ENCODE measurements at places on chromosomes 5 and 9.
A peak's percentile ranks its signal among the peaks of the same experiment; 100 is the strongest.

- DNase-seq, result no peak
Measured at GRCh38 chr5:41770799-41771198, 99.4 kb downstream of the OXCT1 start.

GRCh38 chr9:125522328-125522725 lies 184.7 kb downstream of the MAPKAP1 start:
- no peak for DNase-seq

DNA sequence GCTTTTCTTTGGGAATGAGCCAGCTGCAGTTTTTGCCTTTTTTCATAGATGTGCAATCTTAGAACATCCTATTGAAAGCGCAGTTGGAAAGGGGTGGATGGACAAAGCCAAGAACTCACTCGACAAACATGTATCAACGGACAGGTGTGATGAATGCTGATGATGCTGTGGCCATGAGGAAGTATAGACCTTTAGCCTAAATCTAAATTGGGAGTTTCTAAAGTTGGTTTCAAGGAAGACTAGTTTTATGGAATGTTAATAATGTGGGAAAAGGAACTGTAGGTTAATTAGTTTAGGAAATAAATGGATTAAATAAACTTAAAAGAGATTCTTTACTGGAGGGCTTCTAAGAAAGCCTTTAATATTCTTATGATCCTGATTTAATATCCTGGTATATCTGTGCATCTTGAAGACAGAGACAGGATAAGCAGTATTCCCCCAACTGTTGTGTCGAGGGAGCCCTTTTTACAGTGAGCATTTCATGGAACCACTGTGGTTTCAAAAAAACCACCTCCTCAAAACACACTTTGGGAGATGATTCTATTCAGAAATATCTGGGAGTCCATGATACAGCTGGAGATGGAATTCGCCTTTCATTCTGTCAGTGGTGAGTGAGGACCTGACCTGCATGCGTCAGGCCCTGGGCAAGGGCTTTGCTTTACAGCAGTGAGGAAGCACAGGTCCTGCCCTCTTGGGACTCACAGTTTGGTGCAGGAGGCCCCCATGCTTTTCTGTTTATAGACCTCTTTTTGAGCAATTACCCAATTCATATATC lies 82.6 kb downstream of the AOPEP start:
- DNase-seq, result no peak

- peak; percentile 57 for DNase-seq
Measured at GRCh38 chr5:79236970-79237739, 1.2 kb downstream of the JMY start.

DNA sequence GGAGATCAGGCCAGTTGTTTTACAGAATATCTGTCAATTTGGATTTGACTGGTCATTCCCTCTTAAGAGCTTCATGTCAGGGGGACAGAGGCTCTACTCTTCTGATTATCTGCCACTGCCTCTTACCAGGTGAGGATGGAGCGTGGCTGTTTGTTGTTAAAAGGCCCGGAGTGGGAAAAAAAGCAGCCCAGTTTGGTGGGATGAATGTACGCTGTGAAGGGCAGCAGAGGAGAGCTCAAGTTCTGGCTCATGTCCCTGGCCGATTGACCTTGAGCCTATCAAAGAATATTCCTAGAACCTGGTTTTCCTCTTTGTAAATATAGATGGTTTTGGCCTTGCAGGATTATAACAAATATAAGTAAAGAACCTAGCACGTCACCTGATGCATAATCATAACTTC lies 16.3 kb upstream of the SHB start:
- no peak for DNase-seq

- no peak for DNase-seq
Measured at GRCh38 chr9:76525196-76525595, 66.2 kb downstream of the GCNT1 start.

DNA sequence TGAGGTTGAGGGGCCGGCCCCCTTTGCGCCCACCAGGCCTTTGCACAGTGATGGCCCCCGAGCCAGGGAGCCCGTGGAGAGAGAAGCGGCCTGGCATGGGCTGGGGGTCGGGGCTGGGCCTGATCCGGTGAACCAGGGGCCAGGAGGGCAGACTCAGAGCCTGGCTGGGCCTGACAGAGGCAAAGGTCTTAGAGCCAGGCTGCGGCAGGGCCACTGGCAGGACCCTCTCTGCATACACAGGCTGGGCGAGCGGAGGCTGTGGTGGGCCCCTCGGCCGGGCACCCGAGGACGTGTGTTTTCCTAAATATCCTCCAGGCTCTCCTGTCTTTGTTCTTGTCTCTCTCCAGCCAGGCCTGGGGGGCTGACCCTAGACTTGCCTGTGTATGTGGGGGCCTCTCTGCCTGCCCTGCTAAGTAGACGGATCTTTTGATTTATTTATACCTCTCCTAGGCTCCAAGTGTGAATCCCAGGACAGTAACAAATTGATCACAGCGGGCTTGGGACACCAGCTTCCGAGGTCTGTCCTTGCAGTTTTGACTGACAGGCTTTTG lies 933 bp downstream of the NEK6 start:
- DNase-seq, result peak; percentile 53

DNA sequence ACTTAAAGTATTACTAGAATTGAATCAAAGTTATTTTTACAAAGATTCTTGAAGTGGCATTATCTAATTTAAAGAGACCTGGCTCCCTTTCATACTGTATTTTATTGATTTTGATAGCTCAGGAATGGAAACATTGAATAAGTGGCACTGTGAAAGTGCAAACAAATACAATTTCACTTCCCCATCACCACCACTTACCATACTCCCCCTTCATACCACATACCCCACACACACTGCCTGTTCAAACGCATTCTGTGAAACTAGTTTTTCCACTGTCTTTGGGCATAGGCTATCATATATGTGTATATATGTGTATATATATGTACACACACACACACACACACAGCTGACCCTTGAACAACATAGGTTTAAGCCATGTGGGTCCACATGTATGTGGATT lies 62.1 kb upstream of the ATG10 start:
- DNase-seq, result no peak

DNA sequence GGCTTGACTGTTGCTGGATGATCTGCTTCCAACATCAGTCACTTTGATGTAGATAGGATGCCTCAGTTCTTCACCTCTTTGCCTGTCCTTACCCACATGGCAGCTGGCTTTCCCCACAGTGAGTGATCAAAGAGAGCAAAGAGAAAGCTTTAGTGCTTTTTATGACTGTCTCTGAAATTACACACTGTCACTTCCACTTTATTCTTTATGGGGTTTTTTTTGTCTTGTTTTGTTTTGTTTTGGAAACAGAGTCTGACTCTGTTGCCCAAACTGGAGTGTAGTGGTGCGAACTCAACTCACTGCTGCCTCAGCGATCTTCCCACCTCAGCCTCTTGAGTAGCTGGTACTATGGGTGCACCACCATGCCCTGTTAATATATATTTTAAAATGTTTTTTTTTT lies 32.4 kb upstream of the C5orf24 start:
- DNase-seq, result no peak

GRCh38 chr5:107806705-107807104 lies 136.0 kb upstream of the EFNA5 start:
- no peak for DNase-seq

GRCh38 chr5:73170522-73170921 lies 2.5 kb upstream of the TMEM174 start:
- peak; percentile 40 for DNase-seq

DNA sequence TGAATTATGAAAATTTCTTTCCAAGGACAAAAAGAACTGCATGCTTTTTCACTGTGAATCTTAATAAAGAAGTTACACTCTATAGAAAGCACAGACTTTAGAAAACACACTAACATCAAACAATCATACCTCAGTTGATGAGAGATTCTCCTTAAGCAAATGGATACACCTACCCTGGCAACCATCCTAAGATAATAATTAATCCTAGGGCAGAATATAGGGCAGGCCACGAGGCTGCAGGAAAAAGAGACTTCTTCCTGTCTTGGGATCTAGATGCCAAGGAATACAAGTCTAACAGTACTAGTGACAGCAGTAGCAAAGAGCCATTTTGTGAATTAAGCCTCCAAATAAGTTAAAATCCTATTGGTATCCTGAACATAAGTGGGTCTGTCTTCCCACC lies 395.4 kb downstream of the EFNA5 start:
- no peak for DNase-seq

GRCh38 chr5:74111764-74112163 lies 485.8 kb downstream of the ARHGEF28 start:
- DNase-seq, result no peak

GRCh38 chr9:69899491-69899890 lies 78.9 kb downstream of the CFAP95 start:
- no peak for DNase-seq

All from iPS-NIHi11 (cell line).